ENCODE measurements at places on chromosomes 16 and 17. TPM values are rescaled to one million over a fixed set of nuclear protein-coding genes. Genes with fewer than 3 reads are reported as not detected.

GRCh38 chr16:67885545-67885944, 860 bp downstream of the NRN1L start:
- peaks cover 4% of the 10 kb centered on the region for H3K36me3 ChIP-seq
- H3K4me1 ChIP-seq, result peaks cover 6% of the 10 kb centered on the region
- no peak for DNase-seq
- H3K27ac ChIP-seq, result no peak overlapping the region
- no peak overlapping the region for H3K4me3 ChIP-seq

Gene NEUROD2
- total RNA-seq, result not detected

DNA sequence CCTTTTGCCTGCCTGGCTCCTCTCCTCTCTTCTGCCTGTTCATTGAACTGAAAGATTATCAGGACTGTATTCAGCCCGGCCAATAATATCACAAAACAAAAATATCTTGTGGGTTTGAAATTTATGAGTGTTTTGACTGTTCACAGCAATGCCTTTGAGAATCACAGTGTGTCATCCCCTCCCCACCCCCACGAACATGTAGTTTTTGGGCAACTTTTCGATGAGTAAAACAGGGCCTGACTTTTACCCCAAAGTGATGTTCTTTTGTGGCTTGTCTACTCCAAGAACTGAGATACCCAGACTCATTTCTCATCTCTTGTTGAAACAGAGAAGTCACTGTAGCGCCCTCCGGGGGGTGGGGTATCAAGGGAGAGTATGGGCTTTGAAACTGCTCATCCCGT, 675.7 kb downstream of the WWOX start:
- no peak for DNase-seq
- no peak overlapping the region for H3K4me3 ChIP-seq
- no peak overlapping the region for H3K27ac ChIP-seq
- H3K36me3 ChIP-seq, result no peaks in the 10 kb centered on the region
- no peaks in the 10 kb centered on the region for H3K27me3 ChIP-seq

DNA sequence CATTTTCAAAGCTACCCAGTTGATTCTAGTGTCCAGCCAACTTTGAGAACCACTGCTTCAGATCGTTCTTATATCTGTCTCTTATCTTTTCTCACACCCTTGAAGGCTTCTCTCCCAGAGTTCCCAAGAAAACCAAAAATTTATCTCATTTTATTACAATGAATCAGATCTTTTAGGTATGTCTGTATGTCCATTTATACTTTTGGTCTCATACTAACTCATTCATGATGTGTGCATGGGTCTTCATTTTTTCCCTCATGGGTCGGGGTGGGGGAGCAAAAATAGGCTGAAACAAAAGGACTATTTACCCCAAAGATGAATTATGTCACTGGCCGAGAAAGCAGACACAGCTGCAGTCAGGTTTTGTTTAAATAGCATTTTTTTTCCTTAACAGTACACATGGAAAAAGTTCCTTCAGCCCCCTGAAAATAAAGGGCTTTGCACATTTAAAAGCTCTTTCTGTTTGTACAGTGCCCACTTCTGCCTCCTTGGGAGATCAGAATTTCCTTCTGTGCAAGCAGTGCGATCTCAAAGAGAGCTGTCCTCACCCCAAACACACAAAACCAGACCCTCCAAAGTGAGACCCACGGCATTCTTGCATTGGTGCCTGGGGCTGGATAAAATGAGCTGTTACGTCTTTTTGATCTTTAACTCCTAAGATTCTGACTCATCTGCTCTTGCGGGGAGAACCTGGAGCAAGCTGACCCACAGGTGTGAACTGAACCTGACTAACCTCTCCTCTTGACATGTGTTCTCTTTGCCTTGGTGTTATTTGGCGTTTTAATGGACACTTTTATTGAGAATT, 251.2 kb upstream of the ELAC2 start:
- no peaks in the 10 kb centered on the region for H3K4me1 ChIP-seq
- no peak overlapping the region for H3K27ac ChIP-seq
- DNase-seq, result no peak
- H3K4me3 ChIP-seq, result no peak overlapping the region
- peaks cover 58% of the 10 kb centered on the region for H3K27me3 ChIP-seq

GRCh38 chr17:32357615-32358014, 7.7 kb downstream of the ZNF207 start:
- H3K36me3 ChIP-seq, result peaks cover 71% of the 10 kb centered on the region
- DNase-seq, result no peak
- H3K27me3 ChIP-seq, result no peaks in the 10 kb centered on the region
- no peak overlapping the region for H3K27ac ChIP-seq

GRCh38 chr16:66387817-66388332, 21.4 kb downstream of the CDH5 start:
- no peaks in the 10 kb centered on the region for H3K36me3 ChIP-seq
- no peaks in the 10 kb centered on the region for H3K27me3 ChIP-seq
- peaks cover 10% of the 10 kb centered on the region for H3K4me1 ChIP-seq
- no peak for DNase-seq

DNA sequence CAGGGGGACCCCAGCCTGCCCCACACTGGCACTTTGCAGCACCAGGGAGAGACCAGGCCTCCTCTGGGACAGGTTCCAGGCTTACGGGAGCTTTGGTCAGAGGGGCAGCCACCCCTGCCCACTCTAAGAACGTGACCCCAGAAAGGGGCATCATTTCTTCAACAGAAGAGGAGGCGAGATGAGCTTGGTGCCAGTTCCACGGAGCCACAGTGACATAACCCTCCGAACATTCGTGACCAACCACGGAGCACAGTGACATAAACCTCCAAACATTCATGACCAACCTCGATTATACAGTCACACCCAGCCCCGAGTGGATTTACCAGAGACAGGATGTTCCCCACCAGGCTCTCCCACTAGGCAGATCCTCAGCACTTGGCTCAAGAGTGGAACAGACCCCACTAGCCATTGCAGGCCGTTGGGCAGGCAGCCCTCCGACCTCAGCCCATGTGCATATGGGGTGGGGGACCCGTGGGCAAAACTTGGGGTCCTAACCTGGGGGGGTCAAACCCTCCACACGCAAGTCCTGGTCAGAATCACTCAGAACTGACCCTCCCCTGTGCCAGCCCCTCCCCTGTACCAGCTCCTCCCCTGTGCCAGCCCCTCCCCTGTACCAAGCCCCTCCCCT, 112.9 kb downstream of the METRNL start:
- no peak overlapping the region for H3K4me3 ChIP-seq
- H3K27me3 ChIP-seq, result no peaks in the 10 kb centered on the region
- DNase-seq, result no peak
- H3K27ac ChIP-seq, result no peak overlapping the region

DNA sequence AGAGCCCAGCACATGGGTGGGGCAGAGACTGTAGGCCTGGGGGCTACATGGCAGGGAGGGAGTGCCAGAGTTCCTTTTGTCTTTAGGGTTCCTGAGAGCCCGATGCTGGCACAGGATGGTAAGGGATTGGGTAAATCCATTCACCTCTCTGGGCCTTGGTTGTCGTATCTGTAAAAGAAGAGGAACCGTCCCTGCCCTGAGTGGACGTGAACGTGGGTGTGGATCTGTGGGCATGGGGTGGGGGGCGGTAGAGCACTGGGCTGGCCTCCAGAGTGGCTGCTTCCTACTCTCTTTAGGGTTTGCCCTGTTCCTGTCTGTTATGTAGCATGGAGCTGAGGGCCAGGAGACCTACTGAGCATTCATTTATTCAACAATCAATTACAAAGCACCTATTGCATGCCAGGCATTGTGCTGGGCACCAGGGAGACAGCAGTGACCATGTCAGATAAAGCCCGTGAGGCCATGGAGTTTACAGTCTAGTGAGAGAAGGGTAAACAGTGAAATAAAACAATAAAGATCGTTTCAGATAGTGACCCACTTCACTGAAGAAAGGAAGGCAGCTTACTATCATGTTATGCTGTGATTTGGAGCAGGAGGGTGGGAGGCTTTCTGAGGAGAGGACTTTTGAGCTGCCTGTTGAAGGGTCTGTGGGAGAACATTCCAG, 13.1 kb upstream of the TCAP start:
- H3K4me1 ChIP-seq, result no peaks in the 10 kb centered on the region
- H3K27me3 ChIP-seq, result no peaks in the 10 kb centered on the region
- no peak for DNase-seq
- no peak overlapping the region for H3K4me3 ChIP-seq

DNA sequence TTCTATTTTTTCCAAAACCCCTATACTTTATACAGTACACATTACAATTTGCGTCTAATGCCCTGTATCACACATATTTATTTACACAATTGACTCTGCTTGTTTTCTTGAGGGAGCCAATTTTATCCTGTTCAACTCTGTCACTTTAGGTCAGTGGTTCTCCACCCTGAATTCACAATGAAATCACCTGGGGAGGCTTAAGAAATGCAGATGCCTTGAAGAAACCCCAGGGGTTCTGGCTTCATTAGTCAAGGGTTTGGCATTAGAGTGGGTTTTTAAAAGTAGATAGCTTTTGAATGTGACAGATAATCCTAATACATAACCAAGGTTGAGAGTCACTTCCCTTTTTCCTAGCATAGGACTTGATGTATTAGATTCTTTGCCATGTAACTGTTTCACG, 398.6 kb upstream of the ERCC4 start:
- H3K4me3 ChIP-seq, result no peak overlapping the region
- H3K27ac ChIP-seq, result no peak overlapping the region
- no peaks in the 10 kb centered on the region for H3K27me3 ChIP-seq

Gene PRCD
- 0.86 TPM for total RNA-seq

DNA sequence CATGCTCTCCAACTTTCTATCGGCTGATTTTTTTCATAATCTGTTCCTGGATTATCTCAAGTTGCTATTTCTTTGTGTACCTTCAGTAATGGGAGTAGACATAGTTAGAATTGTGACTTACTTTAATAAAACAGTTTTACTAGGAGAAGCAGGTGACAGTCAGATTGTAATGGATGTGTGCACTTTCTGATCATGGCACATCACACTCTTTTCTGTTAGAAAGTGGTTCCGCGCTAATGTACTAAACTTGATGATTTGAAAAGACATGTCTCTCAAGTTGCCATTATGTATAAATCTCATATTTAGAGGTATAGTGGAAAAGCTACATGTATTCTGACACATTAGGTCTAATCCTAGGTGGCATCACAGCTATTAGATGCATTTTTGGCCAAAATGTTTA, 121.3 kb upstream of the CDH8 start:
- DNase-seq, result no peak
- H3K4me1 ChIP-seq, result no peaks in the 10 kb centered on the region
- H3K27me3 ChIP-seq, result peaks cover 3% of the 10 kb centered on the region
- H3K36me3 ChIP-seq, result no peaks in the 10 kb centered on the region
- H3K27ac ChIP-seq, result no peak overlapping the region
- H3K4me3 ChIP-seq, result no peak overlapping the region

GRCh38 chr16:3534126-3534525, 33.3 kb downstream of the CLUAP1 start:
- no peak overlapping the region for H3K4me3 ChIP-seq
- DNase-seq, result no peak
- H3K27me3 ChIP-seq, result no peaks in the 10 kb centered on the region
